ENCODE measurements at places on chromosomes 7 and 10.

DNA sequence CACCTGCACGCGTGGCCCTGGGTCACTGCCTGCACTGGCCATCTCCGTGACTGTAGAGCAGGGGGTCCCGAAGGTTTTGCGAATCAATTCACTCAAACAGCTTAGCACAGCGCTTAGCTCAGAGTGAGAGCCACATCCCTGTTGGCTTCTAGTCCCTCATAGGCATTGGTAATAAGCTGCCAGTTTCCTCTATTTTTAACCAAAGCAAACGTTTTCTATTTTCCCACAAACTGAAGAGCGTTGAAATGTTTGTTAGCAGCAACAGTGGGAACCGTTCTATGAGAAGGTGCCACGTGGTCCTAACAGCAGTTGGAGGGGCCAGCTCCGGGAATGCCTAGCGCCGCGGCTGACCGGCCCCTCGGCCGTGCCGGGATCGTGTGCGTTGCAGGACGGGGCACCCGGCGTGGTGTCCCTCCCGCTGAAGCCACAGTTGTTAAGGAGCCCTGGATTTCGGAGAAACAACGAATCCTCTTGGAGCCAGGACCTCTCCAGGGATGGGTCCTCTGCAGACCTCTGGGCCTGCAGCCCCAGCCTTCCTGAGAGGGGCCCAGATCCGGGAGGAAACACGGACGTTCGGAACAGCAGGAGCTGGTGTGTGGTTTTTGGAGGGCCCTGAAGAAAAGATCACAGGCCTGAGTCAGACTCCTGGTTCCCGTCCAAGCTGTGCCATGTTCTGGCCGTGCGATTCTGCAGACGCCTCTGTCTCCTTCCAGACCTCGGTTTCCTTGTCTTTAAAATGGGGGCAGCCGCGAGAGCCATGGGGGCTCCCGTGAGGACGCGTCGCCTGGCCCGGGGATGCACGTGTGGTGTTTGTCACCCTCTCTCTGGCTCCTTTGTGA is 40.3 kb downstream of the FAM20C start:
- no peak for DNase-seq

DNA sequence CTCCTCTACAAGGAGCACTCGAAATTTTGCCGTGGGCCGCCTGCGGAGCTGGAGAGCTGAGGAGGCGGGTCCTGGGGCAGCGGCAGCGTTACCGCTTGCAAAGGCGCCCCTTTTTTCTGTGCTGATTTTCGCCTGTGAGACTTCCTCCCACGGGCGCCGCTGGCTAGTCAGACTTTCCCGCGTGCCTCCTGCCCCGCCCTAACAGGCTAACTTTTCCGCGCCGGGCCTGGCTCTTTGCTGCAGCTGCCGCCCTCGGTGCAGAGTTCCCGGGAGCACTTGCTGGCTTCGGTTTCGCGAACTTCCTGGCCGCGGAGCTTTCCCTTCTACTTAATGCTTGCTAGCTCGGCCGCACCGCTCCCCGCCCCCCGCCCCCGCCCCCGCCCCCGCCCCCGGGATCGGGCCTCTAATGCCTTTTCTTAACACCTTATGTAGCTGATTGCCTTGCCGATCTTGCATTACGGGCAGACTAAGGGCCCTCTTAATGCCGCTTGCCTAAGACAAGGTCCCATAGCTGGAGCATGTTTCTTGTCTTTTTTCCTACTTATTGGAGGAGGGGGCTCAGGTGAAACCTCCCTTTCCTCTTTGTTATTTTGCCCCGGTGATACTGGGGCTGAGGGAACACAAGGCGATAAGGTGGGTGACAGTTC is 37.9 kb upstream of the RASGEF1A start:
- peak; percentile 54 for DNase-seq

DNA sequence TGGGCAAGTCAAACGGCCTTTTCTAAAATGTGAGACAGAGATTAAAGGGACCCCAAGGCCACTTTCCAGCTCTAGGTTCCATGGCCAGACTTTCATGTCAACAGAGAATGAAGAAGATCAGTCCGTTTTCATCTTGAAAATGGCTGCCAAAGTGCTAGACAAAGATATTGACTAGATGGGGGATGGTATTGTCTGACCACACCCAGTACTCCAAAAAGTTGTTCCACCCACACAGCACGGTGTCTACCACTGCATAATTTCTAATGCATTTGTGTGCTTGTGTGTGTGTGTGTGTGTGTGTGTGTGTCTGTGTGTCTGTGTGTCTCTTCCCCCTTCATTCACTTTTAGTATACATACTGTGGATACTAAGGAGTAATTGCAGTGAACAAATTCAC is 1.3 kb downstream of the COL1A2 start:
- no peak for DNase-seq

- DNase-seq: no peak
Measured at GRCh38 chr7:101747053-101747878, 70.2 kb upstream of the CUX1 start.

GRCh38 chr7:99218406-99219184 is 10.7 kb upstream of the KPNA7 start:
- no peak for DNase-seq

DNA sequence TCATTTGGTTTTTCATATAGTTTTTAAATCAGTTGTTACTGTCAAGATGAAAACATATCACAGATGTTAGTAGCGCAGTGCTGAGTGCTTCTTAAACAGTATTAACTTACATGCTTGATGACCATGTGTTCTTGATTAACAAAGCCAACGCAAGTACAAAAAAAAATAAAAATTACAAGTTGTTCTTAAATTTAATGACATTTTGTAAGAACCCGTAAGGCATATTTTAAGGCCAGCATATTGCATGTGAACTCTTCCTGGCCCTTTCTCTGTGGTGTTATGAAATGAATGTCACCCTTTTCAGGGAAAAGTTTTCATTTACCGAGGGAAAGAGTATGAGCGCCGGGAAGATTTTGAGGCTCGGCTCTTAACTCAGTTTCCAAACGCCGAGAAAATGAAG is 140.4 kb upstream of the NPS start:
- DNase-seq: no peak

- DNase-seq: no peak
Measured at GRCh38 chr10:122388287-122388997, 13.9 kb downstream of the PLEKHA1 start.

DNA sequence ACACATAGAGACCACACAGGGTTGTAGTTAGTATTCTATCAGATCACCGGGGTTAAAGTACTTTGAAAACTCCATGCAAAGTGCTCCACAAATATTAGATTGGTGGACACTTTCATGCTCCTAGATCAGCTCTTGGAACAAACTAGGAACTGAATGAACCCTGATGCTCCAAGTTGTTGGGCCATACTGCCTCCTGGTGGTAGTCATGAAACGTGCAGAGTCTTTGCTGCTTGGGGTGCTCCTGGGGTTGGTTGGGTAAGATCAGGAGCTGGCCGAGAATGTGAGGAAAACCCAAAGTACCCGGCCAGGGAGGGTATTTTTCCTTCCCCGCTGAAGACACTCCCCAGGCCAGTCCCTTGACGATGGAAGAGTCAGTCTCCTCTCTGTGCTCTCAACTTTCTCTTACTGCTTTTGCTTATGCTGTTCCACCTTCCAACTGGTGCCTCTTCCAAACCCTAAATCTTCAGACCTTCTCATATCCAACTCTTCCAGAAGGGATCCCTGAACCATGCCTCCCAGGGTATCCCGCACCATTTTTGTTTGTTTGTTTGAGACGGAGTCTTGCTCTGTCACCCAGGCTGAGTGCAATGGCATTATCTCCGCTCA is 918 bp upstream of the RPEL1 start:
- peak; percentile 83 for DNase-seq

- DNase-seq: no peak
Measured at GRCh38 chr10:29482591-29483431, 152.0 kb downstream of the SVIL start.

DNA sequence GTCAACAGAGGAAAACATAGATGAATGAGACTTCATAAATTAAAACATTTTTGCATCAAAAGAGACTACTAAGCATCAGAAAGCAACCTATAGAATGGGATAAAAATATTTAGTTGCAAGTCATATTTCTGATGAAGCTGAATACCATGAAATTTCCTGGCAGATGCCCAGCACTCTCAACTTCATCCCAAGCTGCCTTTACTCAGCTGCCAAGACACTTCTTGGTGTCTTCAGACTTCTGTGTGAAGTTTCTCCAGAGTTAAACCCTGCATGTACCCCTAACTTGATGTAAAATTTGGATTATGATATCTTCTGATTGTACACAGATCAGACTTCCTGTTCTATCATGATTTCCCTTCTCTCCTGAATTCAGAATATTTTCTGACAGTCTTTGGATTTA is 73.2 kb downstream of the AKR1C4 start:
- no peak for DNase-seq

GRCh38 chr7:10860516-10860915 is 113.2 kb upstream of the PHF14 start:
- DNase-seq: no peak

DNA sequence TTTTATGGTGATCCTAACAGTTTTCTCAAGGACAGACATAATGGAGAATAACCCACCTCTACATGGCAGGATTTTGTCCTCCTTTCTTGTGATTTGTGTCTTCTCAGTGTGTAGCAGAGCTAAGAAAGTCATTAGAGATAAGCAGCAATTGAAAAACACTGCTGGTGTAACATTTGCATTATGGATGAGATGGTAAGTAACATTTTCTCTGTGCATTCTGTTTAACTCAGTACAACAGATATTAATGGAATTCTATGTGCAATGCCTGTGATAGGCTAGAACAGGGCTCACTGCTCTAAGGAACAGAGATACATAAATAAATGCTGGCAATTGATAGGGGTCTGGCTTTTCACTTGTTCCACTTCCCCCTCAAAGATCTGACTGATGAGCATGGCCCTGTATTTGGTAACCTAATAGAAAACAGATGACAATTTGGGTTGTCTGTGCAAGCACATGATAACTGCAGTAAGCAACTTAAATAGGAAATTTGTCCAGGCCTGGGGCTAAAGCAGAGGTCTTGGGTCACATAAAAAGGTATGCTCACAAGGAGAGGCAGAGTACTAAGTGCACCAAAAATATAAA is 560.3 kb upstream of the POM121L12 start:
- DNase-seq: no peak

DNA sequence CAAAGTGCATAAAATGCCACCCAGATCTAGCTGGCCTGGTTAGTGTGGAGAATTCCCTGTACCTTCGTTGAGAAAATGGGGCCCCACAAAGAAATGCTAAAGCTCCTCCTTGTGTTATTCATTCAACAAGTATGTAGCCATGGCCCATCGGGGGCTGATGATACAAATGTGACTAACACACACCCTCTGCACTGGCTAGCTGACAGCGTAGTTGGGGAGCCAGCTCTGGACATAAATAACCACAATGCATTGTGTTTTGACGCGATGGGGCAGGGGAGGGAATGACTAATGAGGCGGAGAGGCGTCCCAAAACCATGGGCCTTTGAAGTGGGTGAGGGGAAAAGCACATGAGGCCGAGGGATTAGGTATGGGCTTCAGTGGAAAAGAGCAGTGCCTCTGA is 28.2 kb upstream of the ASL start:
- DNase-seq: no peak

- no peak for DNase-seq
Measured at GRCh38 chr10:58104351-58104751, 163.3 kb downstream of the IPMK start.

- no peak for DNase-seq
Measured at GRCh38 chr10:59575269-59575668, 134.4 kb downstream of the SLC16A9 start.

DNA sequence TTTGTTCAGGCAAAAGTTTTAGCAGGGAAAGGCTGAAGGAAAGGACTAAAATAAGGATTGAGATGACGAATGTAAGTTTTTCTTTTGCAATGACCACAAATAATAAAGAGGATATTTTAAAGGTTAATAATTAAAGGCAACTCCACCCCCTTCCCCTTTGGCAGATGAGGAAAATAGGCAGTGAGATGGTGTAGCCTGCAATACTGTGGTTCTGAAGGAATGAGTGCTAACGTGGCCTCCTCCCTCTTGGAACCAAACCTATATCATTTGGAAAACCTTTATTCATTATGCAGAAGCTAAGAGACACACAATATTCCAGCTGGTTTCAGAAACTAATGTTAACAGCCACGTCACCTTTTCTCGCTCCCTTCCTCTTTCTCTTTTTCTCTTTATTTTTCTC is 70.9 kb upstream of the COL1A2 start:
- no peak for DNase-seq

DNA sequence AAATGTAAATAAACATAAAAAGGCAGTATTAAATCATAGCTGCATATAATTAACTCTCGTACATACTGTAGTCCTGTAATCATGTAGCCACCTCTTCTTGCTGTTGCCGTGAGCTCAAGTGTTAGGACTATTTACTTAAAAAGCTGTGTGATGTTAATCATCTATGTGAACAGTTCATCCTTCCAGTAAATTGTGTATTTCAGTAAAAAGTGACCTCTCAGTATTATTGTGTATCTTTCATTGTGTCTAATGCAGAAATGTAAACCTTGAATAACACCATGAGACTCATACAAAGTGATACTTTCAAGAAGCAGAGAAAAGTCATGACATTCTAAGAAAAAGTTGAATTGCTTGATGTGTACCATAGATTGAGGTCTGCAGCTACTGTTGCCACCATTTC is 38.0 kb downstream of the ADD3 start:
- no peak for DNase-seq
